ENCODE measurements at places on chromosomes 11 and 22.

- DNase-seq: no peak
These were observed 14.6 kb downstream of the CABP7 start for GRCh38 chr22:29734406-29734805.

GRCh38 chr11:57475671-57476046, 15.3 kb downstream of the RTN4RL2 start:
- no peak for DNase-seq

DNA sequence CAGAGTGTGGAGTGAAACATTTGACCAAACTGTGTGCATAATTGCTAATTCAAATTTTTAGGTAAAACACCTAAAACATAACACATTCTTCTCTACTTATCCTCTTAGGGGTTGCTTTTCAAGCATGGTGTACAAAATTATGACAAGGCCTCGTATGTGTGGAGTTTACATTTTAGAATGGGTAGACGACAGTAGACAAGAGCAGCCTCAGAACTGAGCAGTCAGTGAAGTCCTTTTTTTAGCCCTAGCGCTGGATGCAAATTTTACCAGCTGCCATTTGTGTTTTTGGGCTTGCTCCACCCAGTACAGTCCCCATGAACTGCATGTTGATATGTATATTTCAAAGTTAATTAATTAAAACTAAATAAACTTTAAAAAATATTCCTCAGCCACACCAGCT, 64.7 kb upstream of the TOP3B start:
- no peak for DNase-seq

DNA sequence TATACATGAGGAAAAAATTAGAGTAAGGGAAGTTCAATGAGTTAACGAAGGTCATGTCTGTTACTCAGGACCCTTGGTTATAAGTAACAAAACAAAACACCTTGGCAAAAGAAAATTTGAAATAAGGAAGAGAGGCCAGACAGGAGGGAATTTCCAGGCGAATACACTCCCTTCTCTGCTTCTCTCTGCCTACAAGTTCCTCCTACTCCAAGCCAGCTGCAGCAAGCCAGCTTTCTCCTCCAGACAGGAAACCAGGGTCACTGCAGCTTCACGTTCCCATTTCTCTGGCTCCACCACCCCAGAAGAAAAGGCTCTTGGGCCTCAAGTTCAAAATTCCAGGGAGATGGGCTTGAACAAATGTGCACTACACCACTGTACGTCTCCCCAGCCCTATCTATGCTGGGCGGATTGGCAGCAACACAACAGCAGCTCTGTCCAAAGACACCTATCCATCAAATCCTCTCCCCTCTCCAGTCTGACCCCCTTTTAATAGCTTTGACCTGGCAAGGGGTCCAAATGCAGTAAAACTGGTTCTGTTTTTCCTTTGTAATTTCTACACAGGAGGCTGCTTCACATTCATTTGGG, 27.7 kb downstream of the SMCO4 start:
- no peak for DNase-seq

DNA sequence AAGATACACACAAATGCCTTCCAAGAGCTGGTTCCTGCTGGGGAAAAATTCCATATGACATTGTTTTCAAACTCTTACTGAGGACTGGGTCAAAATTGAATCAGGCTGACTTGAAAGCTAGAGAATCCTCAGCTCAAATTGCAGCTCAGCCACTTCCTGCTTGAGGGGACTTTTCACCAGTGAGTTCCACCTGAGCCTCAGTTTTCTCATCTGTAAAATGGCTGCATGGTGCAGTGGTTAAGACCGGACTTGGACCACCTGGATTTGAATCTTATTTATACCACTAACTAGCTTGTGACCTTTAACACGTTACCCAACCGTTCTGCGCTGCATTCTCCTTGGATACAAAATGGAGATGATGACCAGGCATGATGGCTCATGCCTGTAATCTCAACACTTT, 69.9 kb upstream of the ASPHD2 start:
- no peak for DNase-seq
